Hippocampal formation (tissue), 2 donors: ENCODE measurements at places on chromosomes 12 and 14.

- peak; percentile 20 for DNase-seq
Observed at GRCh38 chr14:34324363-34324795, 137.7 kb downstream of the SPTSSA start.

DNA sequence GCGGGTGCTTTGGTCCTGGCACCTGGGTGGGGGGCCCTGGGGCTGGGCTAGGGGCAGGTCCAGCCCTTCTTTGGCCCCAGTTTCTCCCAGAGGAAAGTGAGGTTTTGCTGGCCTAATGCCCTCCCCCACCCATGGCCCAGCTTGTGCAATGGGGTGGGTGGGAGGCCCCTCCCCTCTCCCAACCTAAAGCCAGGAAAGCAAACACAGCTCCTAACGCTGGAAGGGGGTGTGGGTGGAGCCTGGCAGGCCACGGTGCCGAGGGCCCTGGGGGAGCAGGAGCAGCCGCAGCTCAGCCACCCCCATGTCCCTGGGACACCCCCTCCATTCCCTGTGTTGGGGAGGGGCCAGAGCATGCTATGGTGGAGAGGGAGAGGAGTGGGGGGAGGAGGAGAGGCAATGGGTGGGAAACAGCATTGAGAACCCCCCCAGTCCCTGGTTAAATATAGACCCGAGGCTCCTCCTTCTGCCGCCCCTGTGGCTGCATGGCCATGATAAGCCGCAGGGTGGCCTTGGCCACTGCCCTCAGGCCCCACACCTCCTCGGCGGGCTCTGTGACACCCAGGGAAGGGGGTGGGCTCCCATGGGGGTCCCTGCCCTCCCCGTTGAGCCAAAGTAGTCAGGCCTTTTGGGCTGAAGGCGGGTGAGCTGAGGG, 4.7 kb downstream of the EXOC3L4 start:
- DNase-seq, result no peak

- no peak for DNase-seq
Observed at GRCh38 chr14:105013150-105013785, 7.6 kb downstream of the CDCA4 start.

DNA sequence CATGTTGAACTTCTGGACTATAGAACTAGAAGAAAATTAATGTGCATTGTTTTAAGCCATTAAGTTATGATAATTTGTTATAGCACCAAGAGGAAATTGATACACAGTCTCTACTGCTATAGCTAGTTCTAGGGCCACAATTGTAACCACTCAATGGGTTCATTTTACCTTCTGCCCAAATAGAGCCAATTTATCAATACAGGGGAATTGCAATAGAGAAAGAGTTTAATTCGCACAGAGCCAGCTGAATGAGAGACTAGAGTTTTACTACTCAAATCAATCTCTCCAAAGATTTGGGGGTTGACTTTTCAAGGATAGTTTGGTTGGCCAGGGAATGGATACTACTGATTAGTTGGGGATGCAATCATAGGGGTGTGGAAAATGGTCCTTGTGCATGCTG, 31.9 kb upstream of the BICDL1 start:
- DNase-seq, result no peak

- no peak for DNase-seq
Observed at GRCh38 chr14:78805570-78805969, 635.4 kb downstream of the NRXN3 start.

DNA sequence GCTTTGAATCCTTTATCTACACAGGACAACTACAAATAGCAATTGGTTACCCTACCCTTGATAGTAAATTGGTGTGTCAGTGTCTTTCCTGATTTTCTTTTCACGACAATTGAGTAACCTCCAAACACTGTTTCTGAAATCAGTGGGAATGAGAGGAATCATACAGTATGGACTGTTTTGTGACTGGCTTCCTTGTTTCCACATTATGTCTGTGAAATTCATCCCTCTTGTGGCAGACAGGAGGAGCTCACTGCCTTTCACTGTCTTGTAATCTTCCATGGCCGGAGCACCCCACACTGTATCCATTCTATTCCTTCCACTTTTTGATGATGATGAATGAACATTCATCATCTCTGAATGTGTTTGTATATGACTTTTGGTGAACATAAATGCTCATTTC, 164.0 kb upstream of the PZP start:
- DNase-seq, result no peak

DNA sequence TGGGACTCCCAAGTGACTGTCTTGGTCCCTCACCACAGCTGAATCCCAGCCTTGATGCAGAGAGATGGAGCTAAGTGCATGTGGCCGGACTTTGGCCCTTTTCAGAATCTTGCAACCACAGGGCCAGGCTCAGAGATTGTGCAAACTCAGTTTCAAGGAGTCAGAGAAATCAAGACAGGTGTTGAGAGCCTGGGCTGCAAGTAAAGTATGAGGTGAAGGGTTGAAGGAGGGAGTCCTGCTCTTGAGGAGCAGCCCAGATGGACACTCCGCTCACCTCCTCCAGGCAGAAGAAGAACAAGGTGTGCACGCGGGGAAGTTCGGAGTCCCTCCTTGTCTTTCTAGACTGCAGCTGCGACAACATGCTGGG, 6.3 kb upstream of the BMP4 start:
- no peak for DNase-seq

- no peak for DNase-seq
Observed at GRCh38 chr12:47079981-47080724, 394 bp upstream of the AMIGO2 start.

GRCh38 chr12:46453428-46453827, 80.9 kb upstream of the SLC38A2 start:
- no peak for DNase-seq

DNA sequence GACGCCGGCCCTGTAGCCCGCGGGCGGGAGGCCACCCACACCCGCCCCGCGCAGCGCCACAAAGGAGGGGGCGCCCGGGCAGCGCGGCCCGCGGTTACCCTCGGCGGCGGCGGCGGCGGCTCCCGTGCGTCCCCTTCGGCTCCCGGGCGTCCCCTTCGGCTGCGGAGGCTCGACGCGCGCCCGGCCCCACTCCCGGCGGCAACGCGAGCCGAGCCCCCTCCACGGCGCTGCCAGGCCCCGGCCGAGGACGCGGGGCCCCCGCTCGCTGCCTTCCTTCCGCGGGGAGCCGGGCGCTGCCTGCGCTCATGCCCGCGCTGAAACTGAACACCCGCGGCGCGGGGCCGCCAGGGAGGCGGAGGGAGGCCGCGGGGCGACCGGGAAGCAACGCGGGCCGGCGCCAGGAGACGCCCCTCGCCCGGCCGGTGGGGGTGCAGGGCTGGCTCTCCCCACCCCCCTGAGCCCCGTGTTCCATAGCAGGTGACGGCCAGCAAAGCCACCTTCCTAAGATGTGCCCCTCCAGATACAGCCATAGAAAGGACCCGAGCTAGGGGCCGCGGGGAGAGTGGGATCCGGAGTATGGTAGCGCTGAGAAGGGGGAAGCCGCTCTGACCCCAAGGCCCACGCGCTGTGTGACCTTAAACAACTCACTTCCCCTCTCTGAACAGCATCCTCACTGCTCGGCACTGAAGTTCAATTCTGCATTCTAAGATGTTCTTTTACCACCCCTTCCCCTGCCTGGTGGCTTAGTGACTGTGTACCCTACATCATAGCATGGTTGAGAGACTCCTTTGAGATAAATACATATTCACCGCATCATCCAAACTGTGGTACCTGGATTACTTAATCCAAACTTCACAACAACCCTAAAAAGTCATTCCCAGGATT, 42.8 kb downstream of the KDM2B start:
- DNase-seq, result no peak

GRCh38 chr14:90695997-90696660, 120.1 kb downstream of the TTC7B start:
- no peak for DNase-seq

GRCh38 chr14:92014040-92014439, 25.8 kb downstream of the TRIP11 start:
- DNase-seq, result no peak

GRCh38 chr12:58414398-58414871, 473.1 kb downstream of the ATP23 start:
- no peak for DNase-seq

DNA sequence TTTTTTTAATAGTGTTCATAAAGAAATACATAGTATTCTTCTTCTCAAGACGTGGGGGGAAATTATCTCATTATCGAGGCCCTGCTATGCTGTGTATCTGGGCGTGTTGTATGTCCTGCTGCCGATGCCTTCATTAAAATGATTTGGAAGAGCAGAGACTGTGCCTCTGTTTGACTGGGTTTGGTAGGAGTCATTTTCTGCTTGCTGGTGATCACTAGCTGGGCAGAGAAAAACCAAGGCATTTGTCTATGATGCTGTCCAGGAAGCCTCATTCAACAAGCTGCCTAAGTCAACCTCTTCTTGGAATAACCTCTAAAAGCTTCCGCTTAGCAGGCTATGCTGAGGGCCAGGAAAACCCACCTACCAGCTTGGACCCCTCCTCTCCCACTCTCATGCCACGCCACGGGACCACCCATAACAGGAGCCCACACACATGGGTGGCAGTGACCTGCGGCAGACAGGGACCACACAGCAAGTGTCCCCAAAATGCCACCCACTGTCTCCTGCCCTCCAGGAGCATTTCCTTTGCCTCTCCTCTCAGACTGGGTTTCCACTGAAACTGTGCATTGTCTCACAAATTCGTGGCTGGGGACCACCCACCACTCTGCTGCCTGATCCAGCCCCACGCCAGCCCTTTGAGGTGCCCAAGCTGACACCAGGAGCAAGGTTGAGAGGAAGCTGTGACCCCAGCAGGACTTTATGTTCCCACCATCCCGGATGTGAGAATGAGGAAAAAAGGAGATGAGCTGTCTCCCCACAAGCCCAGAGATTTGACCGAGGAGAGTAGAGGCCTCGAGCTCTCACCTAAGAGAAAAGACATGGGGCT, 36.8 kb downstream of the DAD1 start:
- DNase-seq, result no peak

GRCh38 chr12:131929581-131930456, 743 bp downstream of the PUS1 start:
- DNase-seq, result no peak

GRCh38 chr14:65986041-65986440, 500.1 kb upstream of the CCDC196 start:
- no peak for DNase-seq

DNA sequence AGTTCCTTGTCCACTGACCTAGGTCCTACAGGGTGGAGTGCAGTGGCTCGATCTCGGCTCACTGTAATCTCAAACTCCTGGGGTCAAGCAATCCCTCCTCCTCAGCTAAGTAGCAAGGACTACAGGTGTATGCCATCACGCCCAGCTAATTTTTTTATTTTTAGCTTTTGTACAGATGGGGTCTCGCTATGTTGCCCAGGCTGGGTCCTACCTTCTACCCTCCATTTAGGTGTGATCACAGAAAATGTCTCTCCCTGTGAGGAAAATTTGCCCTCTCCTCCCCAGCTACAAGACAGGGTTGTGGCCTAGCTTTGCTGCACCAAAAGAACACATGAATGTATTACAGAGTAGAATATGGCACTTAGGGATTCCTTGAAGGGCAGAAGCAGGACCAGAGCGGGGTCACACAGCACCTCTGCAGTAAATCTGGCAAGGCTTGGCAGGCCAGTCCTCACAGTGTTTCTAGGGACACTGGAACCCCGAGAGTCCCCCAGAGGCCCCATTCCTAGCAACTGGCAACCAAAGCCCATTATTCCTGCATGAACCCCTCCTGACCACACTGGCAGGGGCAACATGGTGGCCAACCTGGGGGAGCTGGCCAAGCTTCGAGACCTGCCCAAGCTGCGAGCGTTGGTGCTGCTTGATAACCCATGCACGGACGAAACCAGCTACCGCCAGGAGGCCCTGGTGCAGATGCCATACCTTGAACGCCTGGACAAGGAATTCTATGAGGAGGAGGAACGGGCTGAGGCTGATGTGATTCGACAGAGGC, 2.0 kb upstream of the ENO2 start:
- no peak for DNase-seq

DNA sequence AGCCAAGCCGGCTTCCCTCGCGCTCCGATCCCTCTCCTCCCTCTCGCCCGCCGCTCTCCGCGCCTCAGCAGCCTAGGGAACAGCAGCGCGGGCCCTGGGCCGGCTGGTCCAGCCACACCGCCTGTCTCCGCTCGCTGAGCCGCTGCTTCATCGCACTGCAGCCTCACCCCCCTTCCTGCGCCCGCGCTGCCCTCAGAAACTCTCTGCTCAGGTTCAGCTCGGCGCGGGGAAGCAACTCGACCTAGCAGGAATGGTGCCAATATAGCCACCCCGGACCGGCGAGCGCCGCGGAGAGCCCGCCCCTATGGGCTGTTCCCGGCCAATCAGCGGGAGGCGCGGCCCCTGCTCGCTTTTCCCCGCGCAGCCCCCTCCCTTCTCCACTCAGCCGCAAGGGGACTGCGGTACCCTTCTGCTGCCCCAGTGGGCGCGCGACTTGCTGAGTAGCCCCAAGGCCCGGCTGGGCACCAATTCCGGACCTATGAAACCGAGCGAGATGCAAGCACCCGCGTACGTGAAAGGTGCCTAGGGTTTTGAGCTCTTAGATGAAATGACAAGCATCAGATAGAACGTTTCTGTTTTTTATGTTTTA, at the start of gene ADAMTS20:
Gene ADAMTS20 (minus strand): TSS at position 233 of the 589 bp plus-strand sequence. CDS start 282 bp downstream, outside the sequence.
- no peak for DNase-seq

DNA sequence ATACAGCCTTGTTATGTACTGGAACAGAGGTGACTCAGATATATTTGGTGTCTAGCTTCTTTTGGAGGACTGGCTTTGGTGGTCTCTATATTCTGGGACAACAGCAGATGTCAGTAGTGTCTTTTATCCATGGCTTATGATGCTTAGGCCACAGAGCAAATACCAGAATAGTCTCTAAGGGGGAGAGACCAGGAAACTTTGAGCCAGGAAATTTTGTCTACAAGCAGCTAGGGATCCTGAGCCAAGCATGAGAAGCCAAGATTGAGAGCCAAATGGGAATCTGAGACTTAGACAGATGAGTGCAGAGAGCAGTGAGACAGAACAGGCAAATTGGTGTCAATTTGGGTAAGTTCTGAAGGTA, 28.4 kb upstream of the PTPRR start:
- DNase-seq, result no peak

DNA sequence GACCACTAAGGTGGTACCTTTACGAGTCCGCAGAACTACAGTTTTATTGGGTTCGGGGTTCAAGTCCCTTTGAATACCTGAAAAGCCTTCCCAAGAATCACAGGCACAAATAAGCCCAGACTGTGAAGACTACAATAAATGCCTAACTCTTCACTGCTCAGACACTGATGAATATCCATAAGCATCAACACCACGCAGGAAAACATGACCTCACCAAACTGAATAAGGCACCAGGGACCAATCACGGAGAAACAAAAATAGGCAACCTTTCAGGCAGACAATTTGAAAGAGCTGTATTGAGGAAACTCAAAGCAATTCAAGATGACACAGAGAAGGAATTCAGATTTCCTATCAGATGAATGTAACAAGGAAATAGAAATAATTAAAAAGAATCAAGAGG, 24.2 kb upstream of the P2RX7 start:
- DNase-seq, result no peak

GRCh38 chr12:22598763-22599161, 26.2 kb upstream of the ETNK1 start:
- no peak for DNase-seq

DNA sequence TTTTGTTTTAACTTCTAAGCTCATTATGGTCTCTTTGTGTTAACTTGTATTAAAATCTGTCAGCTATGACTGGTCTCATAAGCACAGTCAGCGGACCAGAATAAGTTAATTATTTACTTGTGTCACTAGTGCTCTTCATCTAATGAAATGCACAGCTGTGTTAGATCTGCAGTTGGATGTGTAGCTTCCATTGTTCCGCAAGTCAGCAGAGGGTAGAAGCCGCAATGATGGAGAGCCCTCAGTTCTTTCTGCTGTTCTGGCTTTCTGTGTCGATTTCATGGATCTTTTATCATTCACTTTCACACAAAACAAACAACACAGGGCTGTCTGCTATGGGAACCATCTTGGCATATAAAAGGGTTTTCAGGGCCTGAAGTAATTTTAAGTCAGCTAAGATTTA, 89.3 kb upstream of the RFX4 start:
- DNase-seq, result peak; percentile 12

GRCh38 chr12:67593461-67594330, 54.8 kb upstream of the DYRK2 start:
- DNase-seq, result no peak
